ENCODE measurements at places on chromosomes 16 and 17. TPM values are rescaled to one million over a fixed set of nuclear protein-coding genes. Genes with fewer than 3 reads are reported as not detected.

The SYT17 gene
- not detected for total RNA-seq

The HIGD1B gene
- total RNA-seq = not detected

The CCL22 gene
- total RNA-seq = not detected

The MYH13 gene
- not detected for total RNA-seq

The CDH13 gene
- not detected for total RNA-seq

The EVPLL gene
- total RNA-seq = not detected

The CLEC10A gene
- total RNA-seq = not detected

The ATP6V0D1 gene
- total RNA-seq = 92.5 TPM

The SPECC1 gene
- total RNA-seq = 6.5 TPM

The HP gene
- not detected for total RNA-seq

The TBC1D3I gene
- total RNA-seq = 1.4 TPM

The CCP110 gene
- 13.0 TPM for total RNA-seq

The KCNH6 gene
- total RNA-seq = not detected

The SALL1 gene
- total RNA-seq = not detected

The TEX19 gene
- total RNA-seq = not detected

The KCTD13 gene
- total RNA-seq = 52.3 TPM

The IRF8 gene
- total RNA-seq = 3.8 TPM

The RRAD gene
- 0.35 TPM for total RNA-seq

The TAOK1 gene
- 68.5 TPM for total RNA-seq

The ZP2 gene
- not detected for total RNA-seq

The ADGRG1 gene
- 1.2 TPM for total RNA-seq

The TBC1D3L gene
- total RNA-seq = 16.0 TPM

The LHX1 gene
- not detected for total RNA-seq

The RMI2 gene
- total RNA-seq = 4.3 TPM

The NOG gene
- 4.8 TPM for total RNA-seq

The KRT40 gene
- total RNA-seq = not detected

The HSPB9 gene
- not detected for total RNA-seq

The REXO5 gene
- 1.7 TPM for total RNA-seq

The C17orf78 gene
- total RNA-seq = not detected

The CRHR1 gene
- not detected for total RNA-seq

The TRAPPC2L gene
- 49.5 TPM for total RNA-seq

The KRTAP4-5 gene
- total RNA-seq = not detected

The IL21R gene
- total RNA-seq = 63.1 TPM

The ZNF174 gene
- total RNA-seq = 5.4 TPM

The SLC22A31 gene
- not detected for total RNA-seq

The KRT25 gene
- not detected for total RNA-seq

The PRSS53 gene
- 8.2 TPM for total RNA-seq

The EFNB3 gene
- total RNA-seq = not detected

The RARA gene
- total RNA-seq = 126 TPM

The CLDN9 gene
- not detected for total RNA-seq

The SRL gene
- not detected for total RNA-seq

The FBXW10 gene
- total RNA-seq = not detected

The TMEM98 gene
- total RNA-seq = not detected

The SULT1A2 gene
- 0.39 TPM for total RNA-seq

The KRT20 gene
- total RNA-seq = not detected

The NGFR gene
- 0.32 TPM for total RNA-seq

The CTRB1 gene
- not detected for total RNA-seq

The GAS2L2 gene
- not detected for total RNA-seq

The CBX2 gene
- 0.81 TPM for total RNA-seq

The CLEC18A gene
- total RNA-seq = 2.9 TPM

The FOXJ1 gene
- total RNA-seq = 1.0 TPM

The SPNS3 gene
- total RNA-seq = 2.5 TPM

The MT3 gene
- total RNA-seq = not detected

The CDRT15L2 gene
- not detected for total RNA-seq

The SGCA gene
- total RNA-seq = not detected

The CPNE7 gene
- total RNA-seq = 0.69 TPM

The TMED6 gene
- total RNA-seq = 1.8 TPM

The NPIPB13 gene
- total RNA-seq = 30.5 TPM

The GPR142 gene
- not detected for total RNA-seq

Data from CD4-positive, CD25-positive, alpha-beta regulatory T cell (primary cell).